ENCODE measurements at places on chromosomes 1 and 21.

DNA sequence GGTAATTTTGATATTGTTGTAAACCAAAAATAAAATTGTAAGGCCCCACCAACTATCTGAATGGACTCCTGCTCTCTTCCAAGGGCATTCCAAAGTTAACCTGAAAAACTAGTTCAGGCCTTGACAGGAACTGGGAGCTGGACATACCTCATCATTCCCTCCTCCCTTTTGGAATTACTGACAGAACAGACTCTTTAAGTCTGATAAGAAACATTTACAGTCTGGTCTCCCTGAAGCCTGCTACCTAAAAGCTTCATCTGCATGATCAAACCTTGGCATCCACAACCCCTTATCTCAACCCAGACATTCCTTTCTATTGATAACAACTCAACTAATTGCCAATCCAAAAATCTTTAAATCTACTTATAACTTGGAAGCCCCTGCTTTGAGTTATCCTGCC, 123.8 kb downstream of the TLR5 start:
- no peak for DNase-seq

DNA sequence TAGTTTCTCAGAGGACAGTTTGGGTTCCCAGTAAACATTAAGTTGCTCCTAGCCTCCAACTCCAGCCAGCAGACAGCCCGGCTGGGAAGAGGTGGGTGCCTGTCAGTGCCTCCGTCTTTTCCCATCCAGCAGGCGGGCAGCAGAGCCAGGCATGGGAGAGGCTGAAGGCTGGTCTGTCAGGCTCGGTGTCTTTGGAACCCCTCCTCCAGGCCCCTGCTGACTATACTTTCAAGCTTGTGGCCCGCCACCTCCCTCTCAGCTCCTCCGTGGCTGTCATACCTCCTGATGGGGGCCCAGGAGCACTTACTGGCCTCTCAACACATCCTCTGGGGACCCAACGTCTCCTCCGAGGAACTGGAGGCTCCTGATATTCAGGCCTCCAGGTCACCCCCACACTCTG, 140.9 kb downstream of the ACTL8 start:
- no peak for DNase-seq

DNA sequence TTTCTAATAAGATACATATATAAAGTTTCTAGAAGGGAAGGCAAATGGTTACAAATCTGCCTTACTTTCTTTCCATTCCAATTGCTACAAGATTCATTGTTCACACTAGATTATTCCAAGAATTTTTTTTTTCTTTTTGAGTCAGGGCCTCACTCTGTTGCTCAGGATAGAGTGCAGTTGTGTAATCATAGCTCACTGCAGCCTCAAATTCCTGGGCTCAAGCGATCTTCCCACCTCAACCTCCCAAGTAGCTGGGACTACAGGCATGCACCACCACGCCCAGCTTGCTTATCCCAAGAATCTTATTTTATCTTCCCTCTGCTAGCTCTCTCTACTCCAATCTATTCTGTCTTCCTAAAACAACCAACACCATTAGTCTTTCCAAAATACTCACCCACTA, 81.8 kb downstream of the KIAA0319L start:
- DNase-seq: no peak

GRCh38 chr1:219171192-219171935, 2.3 kb upstream of the LYPLAL1 start:
- DNase-seq: no peak

GRCh38 chr1:116483481-116484309, 87.1 kb downstream of the CD58 start:
- DNase-seq: no peak

GRCh38 chr1:214514819-214515383, 36.5 kb downstream of the PTPN14 start:
- peak; percentile 20 for DNase-seq

GRCh38 chr1:223708001-223708359, 4.4 kb upstream of the CAPN2 start:
- DNase-seq: no peak

GRCh38 chr1:86154571-86155050, 2.0 kb downstream of the COL24A1 start:
- no peak for DNase-seq

GRCh38 chr21:26954662-26955121, 12.2 kb downstream of the ADAMTS5 start:
- DNase-seq: no peak

- DNase-seq: no peak
Observed at GRCh38 chr1:107047602-107048001, 8.9 kb upstream of the PRMT6 start.

DNA sequence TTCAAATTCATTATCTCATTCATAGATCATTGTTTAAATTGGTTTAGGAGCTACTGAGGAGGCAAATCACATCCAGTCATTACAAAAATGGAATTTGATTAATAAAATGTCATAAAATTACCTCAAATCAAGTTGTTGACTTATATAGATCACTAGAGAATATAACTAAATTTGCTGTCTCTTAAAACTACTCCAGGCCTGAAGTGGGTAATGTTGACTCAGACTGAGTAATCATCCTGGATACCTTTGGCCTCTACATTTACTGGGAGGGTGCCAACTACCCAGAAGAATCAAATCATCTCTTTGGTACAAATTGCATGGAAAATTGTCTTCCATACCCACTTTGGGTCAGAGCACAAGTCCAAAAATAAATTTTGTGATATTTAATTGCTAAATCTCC, 191.2 kb upstream of the GREM2 start:
- no peak for DNase-seq

- DNase-seq: no peak
Observed at GRCh38 chr21:38314558-38314957, 57.8 kb downstream of the KCNJ15 start.
